ENCODE measurements at places on chromosomes 13 and 19. TPM values are rescaled to one million over a fixed set of nuclear protein-coding genes. Genes with fewer than 3 reads are reported as not detected.

DNA sequence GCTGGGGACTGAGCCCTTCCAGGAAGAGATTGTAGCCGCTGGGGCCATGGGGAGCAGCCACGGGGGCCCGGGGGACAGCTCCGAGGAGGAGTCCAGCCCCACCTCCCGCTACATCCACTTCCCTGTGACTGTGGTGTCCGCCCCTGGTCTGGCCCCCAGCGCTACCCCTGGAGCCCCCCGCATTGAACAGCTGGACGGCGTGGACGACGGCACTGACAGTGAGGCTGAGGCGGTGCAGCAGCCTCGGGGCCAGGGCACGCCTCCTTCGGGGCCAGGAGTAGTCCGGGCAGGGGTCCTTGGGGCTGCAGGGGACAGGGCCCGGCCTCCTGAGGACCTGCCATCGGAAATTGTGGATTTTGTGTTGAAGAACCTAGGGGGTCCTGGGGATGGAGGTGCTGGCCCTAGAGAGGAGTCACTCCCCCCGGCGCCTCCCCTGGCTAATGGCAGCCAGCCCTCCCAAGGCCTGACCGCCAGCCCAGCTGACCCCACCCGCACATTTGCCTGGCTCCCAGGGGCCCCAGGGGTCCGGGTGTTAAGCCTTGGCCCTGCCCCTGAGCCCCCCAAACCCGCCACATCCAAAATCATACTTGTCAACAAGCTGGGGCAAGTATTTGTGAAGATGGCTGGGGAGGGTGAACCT, 9.6 kb downstream of the IGFLR1 start:
- DNase-seq: no peak

The POGLUT2 gene
- total RNA-seq: 86.9 TPM

GRCh38 chr13:28531077-28531844, 36.3 kb upstream of the FLT1 start:
- DNase-seq: peak; percentile 50

DNA sequence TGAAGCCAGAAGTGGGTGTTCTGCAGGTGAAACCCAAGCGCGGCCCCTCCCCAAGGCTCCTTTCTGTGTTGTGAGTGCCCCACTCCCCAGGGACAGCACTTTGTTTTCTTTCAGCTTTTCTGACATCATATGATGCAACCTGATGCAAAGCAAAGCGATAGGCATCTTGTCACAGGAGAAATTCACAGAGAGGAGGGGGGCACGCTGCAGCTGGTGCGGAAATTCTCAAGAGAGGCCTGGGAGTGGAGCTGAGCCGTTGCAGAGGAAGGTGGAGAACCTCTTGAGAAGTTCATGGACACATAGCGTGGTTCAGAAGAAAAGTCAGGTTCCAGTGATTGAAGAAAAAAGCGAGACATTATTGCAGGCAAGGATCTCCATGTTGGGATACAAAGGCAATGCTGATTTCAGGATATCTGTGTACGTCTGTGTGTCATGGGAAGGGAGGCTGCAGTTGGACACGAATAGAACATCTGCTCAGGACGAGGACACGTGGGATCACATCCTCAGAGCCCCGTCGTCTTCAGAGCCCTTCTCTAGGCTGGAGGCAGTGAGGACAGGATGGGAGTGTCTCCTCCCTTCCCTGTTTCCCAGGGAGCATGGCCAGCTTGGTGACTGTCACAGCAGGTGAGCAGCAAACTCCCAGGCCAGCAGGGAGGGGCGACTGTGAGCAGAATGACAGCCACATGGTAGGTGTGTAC, 79.2 kb downstream of the IRS2 start:
- DNase-seq: no peak

DNA sequence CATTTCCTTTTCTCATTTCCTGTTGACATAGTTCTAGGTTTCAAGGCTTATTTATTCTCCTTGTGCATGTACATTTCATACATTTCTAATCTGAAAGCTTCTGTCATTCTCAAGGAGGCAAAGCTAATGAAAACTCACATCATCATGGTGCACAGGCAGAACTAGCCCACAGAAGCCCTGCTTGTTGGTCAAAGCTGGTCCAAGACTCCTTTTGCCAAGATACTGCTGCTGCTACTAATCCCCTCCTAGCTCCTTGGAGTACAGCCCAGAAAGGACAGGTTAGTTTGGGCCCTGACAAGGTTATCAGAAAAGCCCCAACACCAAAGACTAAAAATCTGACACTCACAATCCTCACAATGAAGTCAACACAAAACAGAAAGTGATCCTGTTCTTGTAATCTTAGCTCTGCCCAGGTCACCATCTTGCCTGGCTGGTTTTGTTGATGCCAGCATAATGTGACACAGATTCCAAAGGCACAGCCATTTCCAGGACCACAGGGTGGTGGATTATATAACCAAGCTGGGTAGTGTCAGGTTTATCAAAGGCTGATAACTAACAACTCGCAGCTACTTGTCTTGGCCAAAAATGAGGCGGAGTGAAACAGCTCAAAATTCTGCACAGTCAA, 417.4 kb downstream of the NDFIP2 start:
- DNase-seq: no peak

DNA sequence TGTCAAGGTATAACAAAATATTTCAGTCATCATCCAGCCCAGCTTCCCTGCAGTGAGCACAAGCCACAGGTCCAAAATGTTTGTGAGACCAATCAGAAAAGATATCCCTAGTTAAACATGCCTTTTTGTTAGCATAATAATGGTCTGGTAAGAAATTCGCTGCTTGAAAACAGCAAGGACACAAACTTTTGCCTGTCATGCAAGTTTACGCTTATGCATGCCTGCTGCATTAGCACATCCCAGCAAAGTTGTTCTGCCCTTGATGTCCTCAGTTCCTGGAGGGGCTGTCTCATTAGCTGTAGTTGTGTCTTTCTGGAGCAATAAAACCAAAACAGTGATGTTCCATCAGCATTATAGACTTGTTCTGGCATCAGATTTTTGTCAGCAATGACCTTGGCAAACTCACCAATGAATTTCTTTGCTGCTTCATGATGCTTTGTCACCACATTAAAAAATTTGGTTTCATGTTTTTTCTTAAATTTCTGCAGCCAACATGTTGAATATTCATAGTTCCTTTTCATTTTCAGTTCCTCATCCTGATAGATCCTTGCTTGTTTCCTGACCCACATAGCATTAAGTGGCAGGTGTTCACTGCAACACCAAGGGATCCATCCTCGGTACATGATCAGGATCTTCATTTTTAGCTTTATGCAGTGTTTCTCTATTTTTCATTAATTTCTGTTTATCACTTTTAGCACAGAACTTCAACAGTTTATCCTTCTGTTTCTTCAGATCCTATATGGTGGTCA, 72.0 kb upstream of the GPR183 start:
- DNase-seq: no peak

GRCh38 chr19:49741210-49741844, 21.8 kb downstream of the TSKS start:
- DNase-seq: no peak

- DNase-seq: no peak
These were observed 7.0 kb downstream of the TUBGCP3 start for GRCh38 chr13:112580912-112581311.

The RAB20 gene
- 24.1 TPM for total RNA-seq

DNA sequence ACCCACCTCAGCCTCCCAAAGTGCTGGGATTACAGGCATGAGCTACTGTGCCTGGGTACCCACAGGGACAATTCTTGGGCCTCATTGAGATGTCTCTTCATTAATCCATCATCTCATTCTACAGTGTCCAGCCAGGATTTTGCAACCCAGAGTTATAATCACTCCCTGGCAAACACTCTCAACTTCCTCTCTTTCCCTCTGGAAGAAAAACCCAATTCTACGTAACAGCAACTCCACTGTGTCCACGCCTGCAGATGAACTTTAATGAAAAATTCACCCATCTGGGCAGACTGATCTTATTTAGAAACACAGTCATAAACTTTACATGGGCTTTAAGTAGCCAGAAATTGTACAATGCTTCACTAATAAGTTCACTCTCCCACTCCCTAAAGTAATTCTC, 90.1 kb upstream of the ABCC4 start:
- DNase-seq: peak; percentile 54

The DAND5 gene
- total RNA-seq: not detected

The CGB7 gene
- total RNA-seq: not detected

GRCh38 chr13:75299913-75300862, 181.8 kb downstream of the TBC1D4 start:
- peak; percentile 61 for DNase-seq

- no peak for DNase-seq
These were observed 2.6 kb downstream of the ISYNA1 start for GRCh38 chr19:18435178-18435841.

GRCh38 chr13:89066868-89067466, 1395.8 kb downstream of the SLITRK5 start:
- peak; percentile 70 for DNase-seq

DNA sequence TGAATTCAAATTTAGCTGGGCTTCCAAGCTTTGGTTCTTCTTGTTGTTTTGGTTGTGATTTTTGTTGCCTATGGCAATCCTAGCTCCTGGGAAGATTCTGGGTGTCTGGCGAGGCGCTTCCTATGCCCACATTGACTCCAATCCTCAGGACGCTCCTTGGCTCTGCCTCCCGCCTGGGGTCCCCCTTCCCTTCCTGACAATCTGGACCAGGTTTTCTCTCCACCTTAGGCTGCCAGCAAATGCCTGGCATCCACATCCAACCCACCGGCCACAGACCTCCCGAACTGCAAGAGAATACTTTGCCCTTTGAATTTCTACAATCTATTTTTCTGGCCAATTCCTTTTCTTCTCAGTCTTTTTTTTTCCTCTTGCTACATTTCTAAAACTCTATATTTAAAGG, 186.9 kb upstream of the UBL3 start:
- no peak for DNase-seq

The ADPRHL1 gene
- total RNA-seq: 1.7 TPM

DNA sequence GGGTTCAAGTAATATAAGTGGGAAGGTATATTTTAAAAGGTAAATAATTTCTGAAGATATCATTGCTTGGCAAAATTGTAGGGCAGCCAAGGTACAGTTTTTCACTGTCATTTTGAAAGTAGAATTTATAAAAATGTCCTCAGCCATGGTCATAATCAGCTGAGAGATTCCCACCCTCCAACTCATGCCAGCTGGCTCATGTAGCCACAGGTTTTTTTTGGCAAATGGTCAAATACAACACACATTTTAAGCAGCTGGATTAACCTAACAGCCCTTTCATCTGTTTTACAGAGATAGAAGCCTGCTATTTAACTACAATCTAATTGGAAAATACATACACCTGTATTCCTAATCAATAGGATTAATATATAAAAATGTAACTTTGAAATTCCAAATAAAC, 619.2 kb upstream of the SGCG start:
- no peak for DNase-seq

The DNASE2 gene
- 21.7 TPM for total RNA-seq
